ENCODE measurements at places on chromosomes 16 and 17. TPM values are rescaled to one million over a fixed set of nuclear protein-coding genes. Genes with fewer than 3 reads are reported as not detected.

C1QTNF8 gene
- total RNA-seq: not detected

MYL4 gene
- 4.8 TPM for total RNA-seq

- no peak for ATAC-seq
Observed at GRCh38 chr16:81350306-81350615, 35.5 kb downstream of the GAN start.

DNA sequence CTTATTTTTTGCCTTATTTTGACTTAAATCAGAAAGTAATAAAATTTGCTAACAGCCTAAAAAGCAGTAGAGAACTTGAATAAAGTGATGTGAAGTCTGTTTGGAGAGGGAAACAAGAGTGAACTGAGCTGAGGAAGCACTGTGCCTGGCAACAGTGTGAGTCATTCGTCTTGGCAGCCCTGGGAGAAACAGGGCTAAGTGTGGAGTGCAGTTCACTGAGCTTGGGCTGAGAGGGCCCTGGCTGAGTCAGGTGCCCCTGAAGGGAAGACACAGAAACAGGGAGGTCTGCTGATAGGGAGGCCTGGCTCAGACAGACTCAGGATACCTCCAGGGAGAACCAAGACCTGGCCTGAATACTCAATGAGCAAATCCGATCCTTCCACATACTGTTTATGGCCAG is 132.1 kb downstream of the HS3ST4 start:
- ATAC-seq: no peak

DNA sequence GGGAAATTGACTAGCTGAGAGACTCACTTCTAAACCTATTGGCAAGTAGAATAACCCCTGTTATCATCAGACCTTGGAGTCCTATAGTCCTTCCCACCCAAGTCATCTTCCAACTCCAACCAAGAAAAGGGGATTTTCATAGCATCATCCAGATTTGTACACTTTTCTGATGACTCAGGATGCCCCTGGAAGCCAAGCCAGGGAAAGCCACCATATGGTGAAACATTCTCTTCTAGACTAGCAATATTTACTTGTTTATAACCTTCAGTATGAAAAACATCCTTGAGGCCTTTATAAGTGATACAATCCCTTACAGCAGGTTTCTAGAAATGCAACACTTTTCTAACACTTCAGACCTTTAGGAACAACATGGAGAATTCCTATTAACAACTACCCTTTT is 618.8 kb upstream of the CDH11 start:
- ATAC-seq: no peak

CCL15 gene
- not detected for total RNA-seq

DNA sequence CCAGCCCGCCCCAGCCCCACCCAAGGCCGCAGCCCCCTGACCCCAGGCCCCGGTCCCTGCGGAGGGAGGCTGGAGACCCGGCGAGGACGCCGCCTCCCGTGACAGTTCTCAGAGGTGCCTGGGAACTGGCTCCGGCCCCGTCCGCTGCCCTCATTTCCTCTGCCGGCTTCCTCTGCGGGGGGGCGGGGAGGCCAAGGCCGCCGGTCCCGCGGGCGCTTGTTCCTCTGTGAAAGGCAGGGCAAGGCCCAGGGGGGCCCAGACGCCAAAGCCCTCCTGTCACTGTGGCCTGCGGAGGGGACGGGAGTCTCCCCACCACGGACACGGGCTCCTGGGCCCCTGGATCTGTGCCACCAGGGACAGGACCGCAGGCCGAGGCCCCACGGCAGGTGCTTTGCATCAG is 5.0 kb upstream of the PVALEF start:
- ATAC-seq: no peak

- no peak for ATAC-seq
Observed at GRCh38 chr17:38741461-38741860, 6.7 kb downstream of the PCGF2 start.

P2RX5 gene
- total RNA-seq: 0.96 TPM

VTN gene
- 0.27 TPM for total RNA-seq

GNG13 gene
- not detected for total RNA-seq

SCIMP gene
- 1.9 TPM for total RNA-seq

DNA sequence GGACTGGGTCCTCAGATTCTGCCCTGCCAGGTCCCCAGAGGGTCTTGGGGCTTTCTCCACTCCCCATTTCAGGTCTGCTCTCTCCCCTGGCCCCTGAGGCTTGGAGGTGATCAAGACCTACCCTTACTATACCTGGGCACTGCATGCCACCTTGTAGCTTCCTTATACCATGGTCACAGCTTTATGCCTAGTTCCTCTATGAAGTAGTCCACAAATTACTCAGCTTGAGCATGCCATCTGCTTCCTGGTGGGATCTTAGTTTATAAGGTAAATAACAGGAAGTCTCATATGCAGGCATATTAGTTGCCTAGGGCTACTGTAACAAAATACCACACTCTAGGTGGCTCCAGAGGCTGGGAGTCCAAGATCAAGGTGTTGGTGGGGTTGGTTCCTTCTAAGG is 11.0 kb upstream of the PMFBP1 start:
- no peak for ATAC-seq

- no peak for ATAC-seq
Observed at GRCh38 chr17:41527063-41528023, 765 bp downstream of the KRT19 start.

GRCh38 chr16:89261691-89262563 is 44.4 kb downstream of the ZNF778 start:
- no peak for ATAC-seq

- no peak for ATAC-seq
Observed at GRCh38 chr16:22284637-22285036, 12.6 kb upstream of the POLR3E start.

DNA sequence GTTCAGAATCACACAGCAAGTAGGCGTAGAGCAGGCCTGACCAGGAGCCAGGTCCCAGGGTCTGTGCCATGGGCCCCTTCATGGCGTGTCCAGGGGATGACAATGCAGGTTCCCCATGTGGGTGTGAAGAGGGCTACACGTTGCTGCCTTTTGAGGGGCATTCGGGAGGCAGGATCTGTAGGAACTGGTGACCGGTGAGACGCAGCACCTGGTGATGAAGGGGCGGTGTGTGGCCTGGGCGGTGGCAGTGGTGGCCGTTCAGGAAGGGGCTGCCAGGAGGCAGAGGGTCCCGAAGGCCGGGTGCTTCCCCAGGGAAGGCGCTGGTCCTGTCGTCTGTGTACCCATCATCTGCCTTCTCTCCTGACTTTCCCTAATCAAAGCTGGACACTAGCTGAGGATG is 34.6 kb downstream of the ZNF750 start:
- no peak for ATAC-seq

GRCh38 chr17:67008101-67008500 is 36.3 kb upstream of the CACNG1 start:
- no peak for ATAC-seq

- peak; percentile 17 for ATAC-seq
Observed at GRCh38 chr17:18362698-18363100, 651 bp downstream of the SHMT1 start.

ADAD2 gene
- total RNA-seq: 0.31 TPM

DNA sequence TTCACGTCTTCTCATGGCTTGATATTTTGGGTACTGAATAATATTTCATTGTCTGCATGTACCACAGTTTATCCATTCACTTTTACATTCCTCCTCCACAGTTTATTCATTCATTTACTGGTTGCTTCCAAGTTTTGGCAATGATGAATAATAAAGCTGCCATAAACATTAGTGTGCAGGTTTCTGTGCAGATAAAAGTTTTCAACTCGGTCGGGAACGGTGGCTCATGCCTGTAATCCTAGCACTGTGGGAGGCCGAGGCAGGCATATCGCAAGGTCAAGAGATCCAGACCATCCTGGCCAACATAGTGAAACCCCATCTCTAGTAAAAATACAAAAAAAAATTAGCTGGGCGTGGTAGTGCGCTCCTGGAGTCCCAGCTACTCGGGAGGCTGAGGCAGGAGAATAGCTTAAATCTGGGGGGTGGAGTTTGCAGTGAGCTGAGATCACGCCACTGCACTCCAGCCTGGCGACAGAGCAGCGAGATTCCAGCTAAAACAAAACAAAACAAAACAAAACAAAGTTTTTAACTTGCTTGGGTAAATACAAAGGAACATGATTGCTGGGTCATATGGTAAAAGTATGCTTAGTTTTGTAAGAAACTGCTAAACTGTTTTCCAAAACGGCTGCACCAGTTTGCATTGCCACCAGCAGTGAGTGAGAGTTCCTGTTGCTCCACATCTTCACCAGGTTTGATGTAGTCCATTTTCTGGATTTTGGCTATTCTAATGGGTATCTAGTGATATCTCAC is 89.5 kb downstream of the WWP2 start:
- no peak for ATAC-seq

DNA sequence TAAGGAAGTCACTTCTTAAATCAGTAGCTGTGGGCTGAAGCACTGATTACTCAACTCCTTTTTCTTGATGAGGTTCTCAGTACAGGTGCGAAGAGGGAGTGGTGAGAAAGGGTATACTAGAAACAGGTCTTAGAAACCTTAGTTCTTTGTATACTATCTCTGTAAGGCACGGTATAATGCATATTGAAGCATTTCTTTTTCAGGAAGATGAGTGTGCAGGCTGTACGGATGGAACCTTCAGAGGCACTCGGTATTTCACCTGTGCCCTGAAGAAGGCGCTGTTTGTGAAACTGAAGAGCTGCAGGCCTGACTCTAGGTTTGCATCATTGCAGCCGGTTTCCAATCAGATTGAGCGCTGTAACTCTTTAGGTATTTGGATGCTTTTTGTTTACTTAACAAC is 39.2 kb downstream of the CYLD start:
- no peak for ATAC-seq

GRCh38 chr17:73782641-73783381 is 138.6 kb upstream of the SDK2 start:
- no peak for ATAC-seq

GRCh38 chr17:45326626-45327025 is 9.8 kb upstream of the MAP3K14 start:
- ATAC-seq: no peak

MFAP4 gene
- total RNA-seq: 178 TPM

DNA sequence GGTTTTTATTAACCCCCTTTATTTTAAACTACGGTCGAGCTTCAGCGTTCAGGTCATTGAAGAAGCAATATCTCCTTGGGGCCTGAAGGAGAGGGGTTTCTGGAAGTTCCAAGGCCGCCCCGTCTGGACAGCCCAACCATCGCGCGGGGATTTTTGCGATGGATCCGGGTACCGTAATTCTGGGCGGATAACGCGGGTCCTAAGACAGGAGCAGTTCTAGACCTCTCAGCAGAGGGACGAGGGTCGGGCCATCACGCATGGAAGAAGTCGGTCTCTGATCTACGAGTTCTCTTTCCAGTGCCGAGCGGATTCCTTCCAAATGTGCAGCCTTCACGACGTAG is 3.6 kb downstream of the BORCS6 start:
- ATAC-seq: no peak

DNA sequence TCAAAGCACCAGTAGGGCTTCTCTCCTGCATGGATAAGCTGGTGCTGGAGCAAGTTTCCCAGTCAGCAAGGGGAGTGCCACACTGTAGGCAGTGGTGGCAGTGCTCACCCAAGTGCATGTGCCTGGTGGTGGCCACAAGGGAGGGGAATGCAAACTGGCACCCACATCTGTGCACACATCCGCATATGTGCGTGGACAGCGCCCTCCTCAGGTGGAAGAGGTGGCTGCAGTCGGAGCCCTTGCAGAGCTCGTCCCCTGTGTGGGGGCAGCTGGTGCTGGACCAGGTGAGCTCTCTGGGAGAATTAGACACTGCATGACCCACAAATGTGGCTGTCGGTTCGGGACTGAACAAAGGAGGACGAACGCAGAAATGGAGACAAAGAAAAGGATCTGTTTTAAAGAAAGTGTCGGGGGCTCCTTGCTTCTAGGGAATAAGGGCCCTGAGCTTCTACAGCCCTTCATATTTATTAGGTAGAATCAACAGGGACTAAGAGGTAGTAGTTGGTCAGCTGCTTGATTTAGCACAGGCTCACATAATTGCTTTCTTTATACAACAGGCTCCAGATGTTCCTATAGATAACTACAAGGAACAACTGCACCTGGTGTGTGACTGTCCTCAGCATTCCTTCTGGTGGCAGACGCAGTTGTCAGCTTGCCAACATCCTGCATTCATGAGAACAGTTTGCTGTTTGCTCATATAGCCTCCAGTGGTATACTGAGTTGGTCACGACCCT is 5.3 kb upstream of the ZNF689 start:
- no peak for ATAC-seq

ITGAE gene
- total RNA-seq: 35.2 TPM

ZG16 gene
- total RNA-seq: not detected

OR3A3 gene
- not detected for total RNA-seq

SMIM5 gene
- 6.8 TPM for total RNA-seq

PRKCB gene
- total RNA-seq: 10.7 TPM

TNFRSF13B gene
- not detected for total RNA-seq

CFAP97D1 gene
- total RNA-seq: not detected

SYT17 gene
- total RNA-seq: 4.2 TPM

DNA sequence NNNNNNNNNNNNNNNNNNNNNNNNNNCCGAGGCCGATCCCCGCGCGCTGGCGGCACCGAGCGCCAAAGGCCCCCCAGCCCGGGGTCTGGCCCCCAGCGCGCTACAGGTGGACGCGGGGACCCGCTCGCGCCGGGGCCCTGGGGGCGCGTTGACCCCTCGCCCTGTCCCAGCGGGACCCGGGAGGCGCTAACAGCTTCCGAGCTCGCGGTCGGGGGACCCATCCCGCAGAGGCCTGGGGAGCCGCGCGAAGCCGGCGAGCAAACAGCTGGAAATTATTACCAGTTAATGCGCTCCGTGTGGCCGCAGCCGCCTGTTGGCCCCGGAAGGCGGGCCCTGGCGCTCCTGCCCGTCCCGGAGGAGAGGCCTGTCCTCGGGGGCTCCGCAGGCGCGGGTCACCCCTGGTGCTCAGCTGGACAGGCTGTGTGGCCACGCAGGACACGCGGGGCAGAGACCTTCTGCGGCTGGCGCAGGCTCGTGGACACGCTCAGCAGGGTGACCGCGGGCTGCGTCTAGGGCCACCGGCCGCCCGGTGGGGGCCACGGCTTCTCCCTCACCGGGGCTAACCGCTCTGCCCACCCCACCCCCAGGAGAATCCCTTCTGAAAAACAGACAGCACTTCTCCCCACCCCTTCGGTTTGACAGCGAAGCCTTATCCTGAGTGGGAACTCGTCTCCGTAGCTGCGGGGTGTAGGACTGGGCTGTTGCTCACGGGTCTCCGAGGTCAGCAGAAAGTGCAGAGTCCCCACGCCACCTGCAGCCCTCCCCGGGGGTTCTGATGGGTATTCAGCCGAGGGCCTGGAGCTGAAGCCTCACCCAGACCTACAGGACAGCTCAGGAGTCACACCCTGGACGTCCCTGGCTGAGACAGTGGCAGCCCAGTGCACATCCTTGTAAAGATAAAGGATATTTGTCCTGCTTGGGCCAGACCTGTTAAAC is 138.7 kb upstream of the RPH3AL start:
- ATAC-seq: peak; percentile 84

TEDC2 gene
- not detected for total RNA-seq

- ATAC-seq: no peak
Observed at GRCh38 chr16:84953190-84953746, 58.1 kb downstream of the ZDHHC7 start.

KRTAP3-1 gene
- not detected for total RNA-seq

DNA sequence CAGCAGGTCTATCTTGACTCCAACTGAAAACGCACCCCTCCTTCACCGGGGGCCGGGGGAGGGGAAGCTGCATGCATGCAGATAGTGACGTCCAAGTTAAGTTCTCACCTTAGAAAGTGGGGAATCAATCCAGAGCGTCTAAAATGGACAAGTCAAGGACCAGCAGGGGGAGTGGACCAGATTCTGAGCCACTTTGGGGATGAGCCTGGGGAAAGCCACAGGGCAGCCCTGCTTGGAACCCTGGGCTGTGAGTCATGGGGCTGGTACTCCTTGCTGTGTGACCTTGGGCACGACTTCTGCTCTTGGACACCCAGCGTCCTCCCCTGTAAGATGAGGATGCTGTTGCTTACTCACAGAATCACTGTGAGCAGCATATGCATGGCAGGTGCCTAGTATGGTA is 9.1 kb downstream of the TNFRSF13B start:
- no peak for ATAC-seq

ATF7IP2 gene
- total RNA-seq: 11.2 TPM

KCTD11 gene
- total RNA-seq: 8.8 TPM

TP53TG3C gene
- not detected for total RNA-seq

Data from gastroesophageal sphincter (tissue), 4 donors.